ENCODE measurements at places on chromosomes 2 and 18.

- DNase-seq = no peak
These were observed 783 bp downstream of the DPP4 start for GRCh38 chr2:162072976-162073887.

DNA sequence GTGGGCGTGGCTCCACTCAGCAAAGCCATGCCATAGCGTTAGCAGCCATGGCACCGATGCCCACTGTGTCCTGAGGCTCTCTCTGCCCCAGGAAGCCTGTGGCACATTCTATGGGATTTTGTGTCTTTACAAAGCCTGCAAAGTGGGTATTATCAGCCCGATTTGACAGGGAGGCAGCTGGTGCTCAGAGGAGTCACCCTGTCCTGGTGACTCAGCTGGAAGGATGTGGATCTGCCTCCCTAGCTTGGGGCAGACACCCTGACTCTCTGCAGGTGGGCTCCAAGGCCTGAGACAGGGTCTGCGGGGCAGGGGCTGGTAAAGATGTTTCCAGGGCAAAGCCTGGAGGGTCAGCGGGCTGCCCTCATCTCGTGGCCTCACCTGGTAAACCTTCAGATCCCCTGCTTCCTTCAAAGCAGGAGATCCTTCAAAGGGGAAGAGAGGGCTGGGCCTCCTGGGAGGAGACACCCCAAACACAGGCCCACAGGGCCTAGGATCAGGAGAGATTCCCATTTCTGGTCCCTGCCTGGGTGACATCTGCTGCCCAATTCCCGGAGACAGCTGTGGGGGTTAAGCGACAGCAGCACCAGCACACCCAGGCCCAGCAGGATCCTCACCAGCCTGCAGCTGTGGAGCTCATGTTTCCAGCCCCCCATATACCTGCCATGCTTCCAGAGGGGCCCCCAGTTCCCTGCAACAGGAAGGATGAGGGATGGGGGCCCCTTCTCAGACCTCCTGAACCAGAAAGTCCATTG lies 3.0 kb upstream of the ASB1 start:
- DNase-seq = no peak

- DNase-seq = no peak
These were observed 1.3 kb upstream of the MYT1L start for GRCh38 chr2:2332381-2332780.

GRCh38 chr2:104487366-104487765 lies 366.5 kb upstream of the POU3F3 start:
- DNase-seq = no peak

GRCh38 chr2:229861431-229861830 lies 60.4 kb downstream of the TRIP12 start:
- no peak for DNase-seq

DNA sequence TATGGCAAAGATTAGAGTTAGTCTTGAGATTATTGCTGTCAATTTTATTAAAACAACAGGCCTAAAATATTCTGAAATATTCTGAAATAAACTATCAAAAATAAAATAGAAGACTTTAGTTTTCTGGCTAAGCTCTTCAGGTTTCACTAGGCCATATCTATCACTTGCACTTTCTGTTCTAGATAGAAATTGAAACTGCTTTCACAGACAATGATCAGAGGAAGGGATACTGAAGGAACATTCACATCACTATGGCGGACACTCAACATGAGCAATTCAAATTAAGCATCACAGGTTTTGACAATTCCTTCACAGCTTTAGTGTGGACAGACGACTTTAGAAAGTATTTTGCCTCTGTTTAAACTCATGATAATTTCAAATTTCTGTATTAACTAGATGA lies 586.4 kb upstream of the REG3G start:
- DNase-seq = no peak

- no peak for DNase-seq
These were observed 30.0 kb downstream of the ATOH8 start for GRCh38 chr2:85783796-85784195.

DNA sequence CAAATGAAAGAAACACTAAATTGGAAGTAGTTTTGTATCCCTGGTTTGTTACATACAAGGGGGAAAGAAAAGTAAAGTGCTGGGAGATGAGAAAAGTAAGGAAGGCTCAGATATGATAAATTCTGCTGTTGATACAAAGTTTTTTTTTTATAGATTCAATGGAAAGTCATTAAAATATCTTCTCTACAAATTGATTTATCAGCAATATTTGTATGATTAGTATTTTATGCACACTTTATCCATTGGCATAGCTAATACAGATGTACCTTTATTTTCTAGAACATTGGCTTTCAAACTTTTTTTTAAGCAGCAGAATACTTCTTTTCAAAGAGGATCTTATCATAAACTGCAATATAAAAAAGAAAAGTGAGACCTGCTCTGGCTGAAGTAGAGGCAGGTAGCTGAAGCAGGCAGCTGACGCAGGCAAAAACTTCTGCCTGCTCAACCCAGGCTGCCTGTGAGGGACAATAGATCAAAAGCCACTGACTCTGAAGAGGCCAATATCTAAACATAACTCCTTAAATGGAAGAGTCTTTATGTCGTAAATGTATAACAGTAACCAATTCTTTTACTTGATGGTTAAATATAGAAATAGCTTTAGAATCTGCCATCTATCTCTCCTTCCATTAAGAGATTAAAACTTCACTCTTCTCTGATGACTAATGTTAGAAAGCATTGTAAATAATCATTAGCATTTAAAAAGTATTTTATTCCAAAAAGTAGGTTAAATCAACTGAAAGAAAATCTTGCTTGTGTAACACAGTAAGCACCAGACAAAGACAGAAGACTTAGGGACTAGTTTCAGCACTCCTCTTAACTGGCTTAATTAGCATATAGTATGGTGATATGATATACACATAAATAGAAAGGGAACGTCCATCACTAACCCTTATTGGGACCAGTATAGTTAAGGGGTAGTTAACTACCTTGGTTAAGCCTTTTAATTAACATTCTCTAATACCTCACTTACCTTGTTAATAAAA lies 174.2 kb downstream of the SLC39A10 start:
- no peak for DNase-seq

DNA sequence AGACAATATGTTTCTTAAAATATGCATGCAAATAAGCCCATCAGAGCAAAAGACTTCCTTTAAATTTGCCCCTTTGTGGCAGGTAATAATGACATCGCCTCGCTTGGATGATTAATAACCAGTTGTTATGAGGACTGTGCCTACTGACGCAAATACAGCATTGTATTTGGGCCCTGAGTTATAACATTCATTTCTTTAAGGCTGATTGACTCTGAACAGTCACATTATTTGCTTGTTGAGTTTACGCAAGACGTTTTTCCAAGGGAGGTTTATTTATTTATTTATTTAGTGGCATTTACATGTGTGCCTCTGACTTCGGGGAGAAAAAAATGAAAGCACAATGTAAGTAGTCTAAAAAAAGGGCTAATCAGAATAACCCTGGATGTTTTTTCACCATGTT lies 88.3 kb downstream of the SLC8A1 start:
- DNase-seq = no peak

- DNase-seq = no peak
These were observed 1037.7 kb upstream of the SLC39A10 start for GRCh38 chr2:194619366-194619765.

DNA sequence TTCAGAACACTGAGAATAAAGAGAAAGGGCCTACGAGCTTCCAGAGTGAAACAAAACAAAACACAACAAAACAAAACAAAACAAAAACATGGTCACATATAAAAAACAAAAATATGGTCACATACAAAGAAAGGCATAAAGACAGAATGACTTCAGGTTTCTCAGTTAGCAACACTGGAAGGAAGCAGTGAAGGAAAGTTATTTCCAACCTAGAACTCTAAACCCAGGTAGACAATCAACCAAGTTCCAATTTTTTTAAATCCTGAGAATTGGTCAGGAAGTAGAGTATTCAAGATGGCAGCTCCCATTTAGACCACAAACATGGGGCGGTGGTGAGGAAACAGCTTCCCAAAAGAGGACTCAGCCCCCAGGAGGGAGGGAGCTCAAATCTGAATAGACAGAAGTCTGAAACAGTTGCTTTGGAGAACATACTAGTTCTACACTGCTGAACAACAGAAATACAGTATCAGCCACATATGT lies 9.1 kb downstream of the DRC1 start:
- no peak for DNase-seq

- DNase-seq = no peak
These were observed 268.1 kb downstream of the NDUFA10 start for GRCh38 chr2:239756790-239757760.

DNA sequence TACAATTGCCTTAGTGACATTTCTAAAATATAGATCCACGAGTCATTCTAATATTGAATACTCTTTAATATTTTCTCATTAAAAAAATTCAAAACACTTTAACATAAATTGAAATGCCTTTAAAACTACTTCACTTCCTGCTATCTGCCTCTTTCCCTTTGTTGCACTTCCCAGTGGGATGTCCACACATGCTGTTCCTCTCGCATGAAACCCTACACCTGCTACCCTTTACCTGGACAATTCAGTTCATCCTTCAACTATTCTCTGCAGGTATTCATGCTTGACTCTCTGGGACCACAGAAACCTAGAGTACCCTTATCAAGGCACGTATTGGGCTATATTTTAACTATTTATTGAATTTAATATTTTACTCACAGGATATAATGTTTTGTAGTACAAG lies 373.3 kb upstream of the GALNT5 start:
- no peak for DNase-seq

DNA sequence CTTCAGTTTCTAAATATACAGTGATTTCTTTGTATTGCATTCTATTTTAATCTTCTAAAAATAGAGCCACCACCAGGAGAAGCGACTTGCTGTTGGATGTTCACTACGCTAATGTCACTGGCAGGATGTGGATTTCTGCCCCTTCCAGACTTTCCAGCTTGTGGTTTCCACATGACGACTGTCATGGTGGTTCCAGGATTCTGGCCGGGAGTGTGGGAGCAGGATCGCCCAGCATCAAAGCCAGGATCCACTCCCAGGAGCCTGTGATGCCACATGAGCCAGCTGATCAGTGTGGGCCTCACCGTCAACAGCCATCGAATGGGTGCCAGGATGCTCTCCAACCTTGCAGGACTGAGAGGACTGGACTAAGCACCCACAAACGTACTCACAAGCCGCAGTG lies 148.8 kb downstream of the HDAC4 start:
- DNase-seq = no peak

GRCh38 chr18:32483002-32483401 lies 12.3 kb upstream of the GAREM1 start:
- DNase-seq = no peak

DNA sequence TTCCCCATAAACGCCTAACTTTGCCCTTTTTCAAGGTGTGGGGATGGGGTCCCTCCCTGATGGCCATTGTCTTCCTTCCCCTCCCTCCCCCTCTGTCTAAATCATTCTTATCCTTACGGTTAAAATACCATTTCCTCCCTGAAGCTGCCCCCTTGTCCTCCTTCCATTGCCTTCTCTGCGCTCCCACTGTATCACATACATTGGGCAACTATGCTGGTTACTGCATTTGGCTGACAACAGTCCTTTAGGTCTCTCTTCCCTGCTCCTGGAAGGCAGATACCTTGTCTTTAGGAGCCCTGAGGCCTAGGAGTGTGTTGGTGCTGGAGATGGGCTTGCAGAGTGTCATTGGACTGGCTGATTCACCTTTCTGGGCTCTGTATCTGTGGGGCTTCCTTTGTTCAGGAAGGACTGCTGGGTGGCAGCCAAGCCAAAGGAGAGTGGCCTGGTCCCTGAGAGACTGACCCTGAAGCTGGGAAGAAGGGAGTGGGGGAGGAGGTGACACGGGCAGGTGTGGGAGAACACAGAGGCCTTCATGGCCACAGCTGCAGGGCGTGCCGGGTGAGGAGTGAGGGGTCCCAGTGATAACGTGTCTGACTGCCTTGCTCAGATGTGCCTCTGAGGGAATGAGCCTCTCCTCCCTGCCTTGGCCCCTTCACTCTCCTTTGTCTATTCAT lies 2.2 kb downstream of the WNT6 start:
- no peak for DNase-seq

DNA sequence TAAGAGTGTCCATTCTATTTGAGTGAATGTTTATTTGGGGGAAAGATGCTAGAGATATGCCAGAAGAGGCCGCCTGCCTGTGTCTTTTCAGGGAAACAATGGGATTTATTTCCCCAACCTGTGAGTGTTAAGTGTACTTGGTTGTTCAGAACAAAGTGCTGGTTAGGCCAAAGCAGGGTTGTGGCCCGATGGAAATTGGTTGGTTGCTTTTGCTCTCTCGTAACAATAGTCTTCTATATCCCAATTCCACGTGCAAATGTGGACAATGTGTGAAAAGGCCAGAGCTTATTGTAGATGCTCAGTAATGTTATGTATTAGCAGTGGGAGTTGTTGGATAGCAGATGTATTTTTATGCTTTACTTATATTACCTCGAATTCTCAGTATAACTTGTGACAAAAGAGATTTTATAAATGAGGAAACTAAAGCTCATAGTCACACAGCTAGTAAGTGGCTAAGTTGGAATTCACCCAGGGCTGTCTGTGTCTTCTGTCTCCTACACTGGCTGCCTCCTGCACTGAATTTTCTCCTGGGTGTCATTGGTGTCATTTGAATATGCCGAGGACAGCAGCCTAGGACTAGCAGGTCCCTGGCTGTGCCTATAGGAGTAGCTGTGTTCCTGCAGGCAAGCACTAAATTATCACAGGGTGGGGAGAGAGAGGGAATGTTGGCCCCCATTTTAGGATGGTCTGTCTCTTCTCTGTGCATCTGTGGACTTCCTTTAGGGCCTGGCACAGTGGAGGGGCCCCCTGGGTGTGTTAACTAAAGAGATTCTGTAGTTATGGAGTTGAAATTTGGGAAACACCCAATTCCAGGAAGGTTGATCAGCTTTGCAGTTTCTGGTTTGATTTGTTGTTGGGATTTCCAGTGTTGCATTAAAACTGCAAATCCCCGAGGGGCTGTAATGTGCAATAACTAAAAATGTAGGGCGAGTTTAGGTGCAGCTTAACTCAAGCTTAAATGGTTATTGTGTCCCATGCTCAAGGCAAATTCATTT lies 21.6 kb downstream of the GPD2 start:
- no peak for DNase-seq

DNA sequence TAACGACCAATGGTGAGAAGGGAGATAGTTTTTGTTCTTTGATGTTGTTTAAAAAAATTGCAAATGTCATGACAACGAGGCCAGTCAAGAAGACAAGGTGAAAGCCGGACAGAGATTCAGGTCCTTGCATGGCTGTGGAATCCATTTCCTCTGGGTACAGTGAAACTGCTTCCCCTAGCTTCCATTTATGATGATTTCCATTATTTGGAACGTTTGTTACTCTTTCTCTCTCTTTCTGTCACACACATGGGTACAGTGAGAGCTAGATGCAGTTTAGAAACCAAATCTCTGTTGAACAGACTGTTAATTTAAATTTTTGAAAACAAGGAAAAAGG lies 57.4 kb upstream of the MSH2 start:
- no peak for DNase-seq

DNA sequence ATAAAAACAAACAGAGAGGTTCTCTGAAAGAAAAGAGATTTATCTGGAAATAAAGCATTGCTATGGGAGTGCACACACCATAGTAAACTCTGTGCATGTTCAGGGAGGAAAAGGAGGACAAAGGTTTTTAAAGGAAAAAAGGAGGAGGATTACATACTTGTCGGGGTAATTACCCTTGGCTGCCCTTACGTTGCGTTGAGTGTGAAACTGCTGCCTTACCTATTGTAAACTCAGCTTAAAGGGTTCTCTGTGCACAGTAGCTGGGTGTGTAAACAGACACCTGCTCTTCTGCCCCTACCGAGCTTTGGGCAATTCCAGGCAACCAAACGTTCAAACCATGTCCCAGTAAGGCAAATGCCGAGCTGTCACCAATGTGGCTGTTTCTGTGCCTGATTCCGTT lies 29.6 kb upstream of the PXDN start:
- DNase-seq = no peak
